ENCODE measurements at places on chromosomes 7 and 10.

GRCh38 chr10:323651-324293 is 188.5 kb downstream of the ZMYND11 start:
- DNase-seq: no peak

- DNase-seq: no peak
Measured at GRCh38 chr10:84534168-84534567, 205.8 kb downstream of the CCSER2 start.

- DNase-seq: no peak
Measured at GRCh38 chr10:72611783-72612182, 14.1 kb downstream of the MICU1 start.

DNA sequence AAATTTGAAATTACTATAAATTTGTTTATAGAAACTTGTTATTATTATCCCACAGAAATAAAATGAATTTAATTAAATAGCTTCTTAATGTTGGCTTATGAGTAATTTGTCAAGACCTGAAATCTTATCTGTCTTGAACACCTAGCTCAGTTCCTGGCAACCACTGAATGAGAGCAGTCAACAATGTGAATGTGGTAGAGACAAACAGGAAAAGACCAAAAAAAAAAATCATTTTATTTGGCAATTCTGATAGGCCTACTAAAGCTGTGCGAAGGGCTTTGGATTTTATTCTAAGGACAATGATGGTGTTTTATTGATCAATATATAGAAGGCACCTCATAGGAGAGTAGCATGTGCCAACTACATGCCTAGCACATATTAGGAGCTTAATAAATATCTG is 127.8 kb upstream of the RSU1 start:
- no peak for DNase-seq

- no peak for DNase-seq
Measured at GRCh38 chr10:73517166-73517888, 21.5 kb upstream of the PPP3CB start.

- no peak for DNase-seq
Measured at GRCh38 chr7:99363286-99363685, 11.2 kb upstream of the ARPC1B start.

GRCh38 chr7:41445432-41445831 is 257.5 kb downstream of the INHBA start:
- DNase-seq: no peak

DNA sequence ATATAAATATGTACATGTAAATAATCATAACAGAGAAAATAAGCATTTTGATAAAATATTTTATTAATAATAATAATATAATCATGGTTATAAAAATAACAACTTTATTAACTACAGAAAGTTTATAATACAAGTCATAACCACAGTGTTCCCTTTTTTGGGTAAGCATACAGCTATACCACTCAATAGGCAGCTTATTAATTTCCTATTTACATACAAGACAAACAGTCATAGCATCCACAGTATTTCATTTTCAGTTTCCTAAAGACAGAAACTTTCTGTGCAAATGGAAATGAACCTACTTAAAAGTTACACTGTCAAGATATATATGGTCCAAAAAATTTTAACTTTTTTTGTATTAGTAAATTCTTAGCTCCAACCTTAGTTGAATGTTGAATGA is 70.9 kb downstream of the HGF start:
- DNase-seq: no peak

DNA sequence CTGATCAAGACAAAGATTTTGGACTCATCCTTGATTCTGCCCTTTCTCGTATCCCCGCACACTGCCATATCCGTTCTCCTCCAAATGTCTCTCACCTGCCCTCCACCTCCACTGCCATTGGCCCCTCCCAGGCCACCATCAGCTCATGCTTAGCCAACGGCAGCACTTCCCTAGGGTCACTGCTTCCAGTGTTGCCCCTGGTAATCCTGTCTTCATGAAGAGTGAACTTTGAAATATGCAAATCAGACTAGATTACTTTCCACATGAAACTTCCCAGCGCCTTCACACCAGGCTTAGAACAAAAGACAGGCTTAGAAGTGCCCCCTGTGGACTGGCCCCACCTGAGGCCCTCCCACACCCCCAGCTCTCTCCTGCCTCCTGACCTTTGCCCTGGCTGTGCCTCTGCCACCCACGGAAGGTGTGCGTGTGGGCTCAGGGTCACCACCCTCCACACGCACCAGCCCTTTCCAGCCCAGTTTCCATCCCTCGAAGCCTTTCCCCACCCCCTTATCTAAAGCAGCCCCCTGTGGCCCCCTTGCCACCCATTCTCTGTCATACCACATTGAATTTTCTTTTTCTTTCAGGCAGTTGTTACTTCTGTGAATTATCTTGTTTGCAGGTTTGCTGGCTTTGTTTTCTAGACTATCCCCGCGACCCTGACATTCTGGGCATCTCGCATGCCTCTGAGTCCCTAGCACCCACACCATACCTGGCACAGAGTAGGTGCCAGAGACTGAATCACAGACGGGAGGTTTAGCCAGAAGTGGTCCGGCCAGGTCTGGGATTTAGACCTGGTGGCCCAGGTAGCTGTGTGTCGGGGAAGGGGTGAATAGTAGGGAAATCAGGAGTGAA is 26.8 kb upstream of the C10orf53 start:
- DNase-seq: no peak

GRCh38 chr7:92362131-92362530 is 85.2 kb upstream of the GATAD1 start:
- no peak for DNase-seq

GRCh38 chr10:14534152-14534551 is 203.4 kb upstream of the FRMD4A start:
- no peak for DNase-seq

DNA sequence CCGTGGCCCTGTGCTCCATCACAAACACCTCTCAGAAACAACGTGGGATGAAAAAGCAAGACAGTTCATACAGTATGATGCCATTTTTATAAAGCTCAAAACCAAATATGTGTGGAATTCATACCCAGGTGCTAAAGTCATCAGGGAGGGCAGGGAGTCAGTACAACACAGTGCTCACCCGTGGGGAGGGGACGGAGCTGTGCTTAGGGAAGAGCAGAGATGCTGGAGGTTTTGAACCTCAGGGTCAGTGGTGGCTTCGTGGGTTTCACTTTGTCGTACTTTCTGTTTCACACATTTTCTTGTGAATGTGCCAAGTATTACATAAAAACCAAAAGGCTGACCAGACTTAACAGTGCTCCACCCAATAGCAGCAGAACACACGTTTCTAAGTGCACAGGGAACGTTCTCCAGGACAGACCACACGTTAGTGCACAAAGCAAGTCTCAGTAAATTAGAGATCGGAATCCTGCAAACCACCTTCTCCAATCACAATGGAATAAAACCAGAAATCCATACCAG is 21.2 kb downstream of the ZMIZ2 start:
- no peak for DNase-seq

DNA sequence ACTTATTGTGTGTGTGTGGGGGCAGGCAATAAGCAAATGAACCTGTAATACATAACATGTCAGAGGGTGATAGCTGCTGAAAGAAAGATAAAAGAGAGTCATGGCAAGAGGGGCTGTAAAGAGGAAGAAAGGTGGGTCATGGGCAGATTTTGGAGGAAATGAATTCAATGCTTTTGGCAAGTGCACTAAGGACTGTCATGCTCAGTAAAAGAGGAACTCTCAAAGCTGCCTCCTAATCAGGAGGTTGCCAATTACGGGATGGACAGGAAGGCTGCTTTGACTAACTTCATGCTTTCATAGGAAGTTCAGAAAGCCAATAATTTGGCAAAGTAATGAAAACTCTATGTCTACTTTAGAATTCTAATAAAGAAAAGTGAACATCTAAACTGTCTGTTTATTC is 401.2 kb downstream of the SH2D4B start:
- DNase-seq: no peak

DNA sequence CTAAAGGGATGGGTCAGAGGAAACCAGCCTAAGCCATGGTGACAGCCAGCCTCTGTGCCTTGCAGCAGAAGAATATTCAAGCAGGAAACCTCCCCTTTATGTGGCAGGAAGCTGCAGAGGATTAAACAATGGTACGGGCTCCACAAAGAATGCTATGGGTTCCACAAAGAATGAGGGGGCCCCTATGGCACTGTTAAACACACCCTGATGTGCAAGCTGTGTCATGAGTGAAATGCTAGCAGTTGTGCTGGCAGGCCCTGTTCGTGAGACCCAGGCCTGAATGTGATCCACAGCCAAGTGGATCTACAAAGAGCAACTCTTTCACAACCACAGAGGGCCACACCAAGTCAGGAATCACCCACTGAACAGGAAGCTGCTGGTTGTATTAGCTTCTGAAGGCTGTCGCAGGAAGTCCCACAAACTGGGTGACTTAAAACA is 68.9 kb downstream of the MYOF start:
- DNase-seq: peak; percentile 10

DNA sequence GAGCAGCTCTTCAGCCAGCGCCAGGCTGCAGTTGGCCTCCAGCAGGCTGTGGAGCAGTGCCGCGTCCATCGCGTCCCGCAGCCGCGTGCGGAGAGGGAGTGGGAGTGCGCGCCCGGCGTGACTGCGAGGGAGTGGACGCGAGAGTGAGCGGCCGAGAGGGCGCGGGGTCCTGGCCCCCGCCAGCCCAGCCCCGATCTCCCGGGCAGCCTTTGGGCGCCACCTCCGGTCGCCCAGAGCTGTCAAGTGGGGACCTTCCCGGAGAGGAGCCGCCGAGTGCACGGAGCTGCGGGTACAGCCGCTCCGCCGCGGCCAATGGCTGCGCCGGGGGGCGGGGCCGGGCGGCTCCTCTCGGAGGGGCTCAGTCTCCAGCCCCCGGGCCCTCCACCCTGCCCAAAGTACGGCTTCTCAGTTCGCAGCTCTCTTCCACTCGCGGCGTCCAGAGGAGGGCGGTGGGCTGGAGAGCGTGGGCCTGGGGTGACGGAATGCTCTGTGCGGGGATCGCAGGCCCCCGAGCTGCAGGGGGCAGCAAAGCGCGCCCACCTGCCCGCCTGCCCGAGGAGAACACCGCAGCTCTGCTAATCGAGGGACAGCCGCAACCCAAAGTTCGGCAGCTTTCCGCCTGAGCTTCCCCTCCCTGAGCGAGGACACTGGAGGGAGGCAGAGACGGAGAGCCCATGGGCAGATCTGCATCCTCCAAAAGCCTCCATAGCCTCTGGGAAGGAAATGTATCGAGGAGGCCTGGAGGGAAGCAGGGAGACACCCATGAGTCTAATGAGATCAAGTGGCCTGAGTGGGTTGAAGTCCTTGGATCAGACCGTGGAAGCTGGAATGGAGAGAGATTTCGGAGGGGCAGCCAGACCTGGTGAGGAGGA is at the start of gene CRHR2:
Gene CRHR2, minus strand, starts transcription at position 245 of the 872 bp plus-strand sequence. Its CDS starts 176 bp downstream, at position 69.
- no peak for DNase-seq

DNA sequence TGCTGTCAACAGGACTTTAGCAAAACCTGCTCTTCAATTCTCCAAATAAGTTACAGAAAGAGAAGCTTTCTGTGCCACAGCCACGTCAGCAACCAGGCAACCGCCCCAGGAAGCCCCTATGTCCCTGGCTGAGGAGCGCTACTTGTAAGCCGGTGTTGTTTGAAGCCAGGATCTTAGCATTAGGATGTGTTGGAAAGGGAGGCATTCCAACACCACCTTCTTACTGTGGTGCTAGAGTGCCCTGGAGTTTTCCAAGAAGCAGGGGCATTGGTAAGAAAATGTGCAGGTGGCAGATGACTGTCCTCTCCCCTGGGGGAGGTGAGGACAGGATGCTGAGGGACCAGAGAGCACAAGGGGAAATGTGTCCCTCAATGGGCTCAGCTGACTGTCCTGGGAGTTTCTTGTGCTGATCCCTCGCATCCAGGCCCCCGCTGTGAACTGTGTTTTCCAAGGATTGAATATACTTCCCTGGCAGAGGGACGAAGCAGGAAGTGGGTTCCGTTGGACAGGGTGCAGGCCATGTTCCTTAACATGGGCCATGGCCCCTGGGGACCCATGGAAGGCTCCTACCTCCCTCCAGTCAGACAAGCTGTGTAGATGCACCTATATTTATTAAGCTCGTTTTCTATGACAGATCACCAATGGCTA is 139.6 kb upstream of the GDF10 start:
- DNase-seq: no peak

GRCh38 chr10:124062390-124062789 is 31.0 kb downstream of the CHST15 start:
- no peak for DNase-seq

- peak; percentile 1 for DNase-seq
Measured at GRCh38 chr10:78864761-78865537, 203.8 kb upstream of the ZMIZ1 start.

DNA sequence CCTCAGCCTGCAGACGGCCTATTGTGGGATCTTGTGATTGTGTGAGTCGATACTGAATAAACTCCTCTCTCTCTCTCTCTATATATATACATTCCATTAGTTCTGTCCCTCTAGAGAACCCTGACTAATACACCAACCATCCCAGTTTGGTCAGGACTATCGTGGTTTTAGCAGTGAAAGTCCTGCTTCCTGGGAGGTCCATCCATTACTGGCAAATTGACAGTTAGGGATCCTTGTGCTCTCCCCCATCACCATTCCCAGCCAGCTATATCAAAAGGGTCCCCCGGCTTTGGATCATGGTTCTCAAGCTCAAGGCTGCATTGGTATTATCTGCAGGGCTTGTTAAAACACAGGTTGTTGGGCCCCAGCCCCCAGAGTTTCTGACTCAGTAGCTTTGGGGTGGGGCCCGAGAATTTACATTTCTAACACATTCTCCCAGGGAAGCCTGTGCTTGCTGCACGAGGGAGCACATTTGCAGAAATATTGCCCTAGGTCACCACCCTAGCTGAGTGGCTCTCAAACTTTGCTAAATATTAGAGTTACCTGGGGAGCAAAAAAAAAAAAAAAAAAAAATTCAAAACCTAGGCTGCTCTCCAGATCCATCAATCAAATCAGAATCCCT is 899.1 kb upstream of the AUTS2 start:
- no peak for DNase-seq

DNA sequence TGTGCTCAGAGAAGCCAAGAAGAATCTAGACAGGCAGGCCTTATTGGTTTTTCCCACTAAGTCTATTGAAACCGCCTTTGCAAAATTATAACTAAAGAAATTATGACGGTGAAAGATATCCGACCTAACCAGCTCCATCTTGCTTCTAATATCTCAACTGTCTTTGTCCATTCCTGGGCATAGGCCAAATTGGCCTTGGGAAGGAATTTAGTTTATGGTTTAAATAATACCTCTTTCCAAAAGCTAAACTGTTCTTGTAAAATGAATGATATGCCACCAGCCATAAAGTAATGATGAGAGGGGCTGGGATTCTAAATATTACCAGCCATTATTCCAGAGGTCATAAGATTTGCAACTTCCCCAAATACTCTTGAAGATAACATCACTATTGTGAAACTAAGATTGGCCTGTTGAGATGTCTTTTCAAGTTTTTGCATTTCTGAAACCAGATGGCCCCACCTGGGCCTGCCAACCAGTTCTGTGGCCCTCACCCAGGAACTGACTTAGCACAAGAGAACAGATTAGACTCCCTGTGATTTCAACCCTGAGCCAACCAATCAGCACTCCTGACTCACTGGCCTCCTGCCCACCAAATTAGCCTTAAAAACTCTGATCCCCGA is 41.2 kb upstream of the SLC35G1 start:
- no peak for DNase-seq
